ENCODE measurements at places on chromosomes 12 and 14. TPM values are rescaled to one million over a fixed set of nuclear protein-coding genes. Genes with fewer than 3 reads are reported as not detected.

The LPAR5 gene
- 16.0 TPM for total RNA-seq

The FOXN4 gene
- total RNA-seq = not detected

DNA sequence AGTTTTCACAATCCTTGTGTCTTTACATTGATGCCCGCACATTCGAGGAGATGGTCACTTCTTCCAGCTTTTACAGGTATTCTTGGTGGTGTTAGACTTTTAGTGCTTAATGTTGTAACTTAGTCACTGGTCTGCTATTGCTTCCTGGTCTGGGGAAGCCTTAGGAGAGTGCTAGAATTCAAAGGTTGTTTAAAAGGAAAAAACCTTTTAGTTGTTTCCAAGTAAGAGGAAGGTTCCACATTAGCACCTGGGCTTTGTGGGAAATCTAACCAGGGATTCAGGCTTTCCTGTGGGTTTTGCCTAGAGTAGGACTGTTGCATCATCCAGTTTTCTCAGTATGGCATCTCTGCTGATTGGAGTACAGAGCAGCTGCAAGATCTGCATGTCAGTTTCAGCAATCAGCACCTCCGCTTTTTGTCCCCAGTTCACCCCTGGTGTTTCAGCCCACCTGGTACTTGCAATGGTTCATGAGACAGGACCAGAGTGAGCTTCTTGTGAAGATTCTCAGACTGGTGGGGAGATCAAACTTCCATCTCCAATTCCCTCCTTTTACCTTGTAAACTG is 44.0 kb upstream of the PLBD1 start:
- DNase-seq = no peak
- H3K27me3 ChIP-seq = no peaks in the 10 kb centered on the region
- H3K4me1 ChIP-seq = no peaks in the 10 kb centered on the region
- no peaks in the 10 kb centered on the region for H3K36me3 ChIP-seq

- peaks cover 92% of the 10 kb centered on the region for H3K36me3 ChIP-seq
- no peak overlapping the region for H3K4me3 ChIP-seq
- no peaks in the 10 kb centered on the region for H3K4me1 ChIP-seq
- DNase-seq = no peak
- no peaks in the 10 kb centered on the region for H3K27me3 ChIP-seq
- H3K27ac ChIP-seq = no peak overlapping the region
Measured at GRCh38 chr12:123306200-123306599, 34.5 kb upstream of the CDK2AP1 start.

DNA sequence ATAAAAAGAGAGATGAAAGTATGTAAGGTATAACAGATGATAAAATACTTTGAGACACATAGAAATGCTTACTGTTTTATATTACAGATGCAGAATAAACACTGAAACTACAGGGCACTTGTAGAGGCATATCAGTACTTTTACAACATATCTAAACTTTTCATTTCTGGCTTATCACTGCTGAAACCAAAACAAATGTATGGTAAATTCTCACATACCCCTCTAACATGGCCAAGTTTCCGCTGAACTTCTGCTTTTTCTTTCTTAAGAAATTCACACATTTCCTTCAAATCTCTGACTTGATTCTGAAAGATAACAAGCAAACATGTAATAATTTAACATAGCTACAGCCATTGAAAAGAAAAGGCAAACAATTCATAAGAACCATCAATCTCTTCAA is 33.3 kb upstream of the C12orf50 start:
- H3K4me3 ChIP-seq = no peak overlapping the region
- no peak overlapping the region for H3K27ac ChIP-seq
- no peaks in the 10 kb centered on the region for H3K4me1 ChIP-seq
- DNase-seq = no peak

- H3K27me3 ChIP-seq = no peaks in the 10 kb centered on the region
- no peak overlapping the region for H3K4me3 ChIP-seq
- no peaks in the 10 kb centered on the region for H3K36me3 ChIP-seq
- no peaks in the 10 kb centered on the region for H3K4me1 ChIP-seq
- DNase-seq = no peak
Measured at GRCh38 chr12:44286336-44286735, 450.5 kb downstream of the TMEM117 start.

Data from T-cell (primary cell).